ENCODE measurements at places on chromosomes 7 and 10.

DNA sequence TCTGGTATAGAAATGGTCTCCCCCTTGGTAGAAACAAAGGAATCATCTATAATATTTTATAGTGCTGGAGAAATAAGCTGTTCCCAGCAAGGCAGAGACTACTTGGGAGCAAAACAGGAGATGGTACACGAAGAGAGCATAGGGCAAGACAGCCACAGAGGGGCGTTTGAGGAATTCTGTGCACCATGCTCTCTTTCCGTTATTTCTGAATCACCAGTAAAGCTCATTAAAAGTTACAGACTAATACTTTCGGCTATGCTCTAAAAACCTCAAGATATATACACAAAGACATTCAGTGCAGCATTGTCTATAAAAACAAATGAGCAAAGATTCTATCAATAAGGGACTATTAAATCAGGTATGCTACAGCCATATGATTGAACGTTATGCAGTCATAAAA is 68.5 kb upstream of the FHIP2A start:
- no peak for DNase-seq

- no peak for DNase-seq
These were observed 6.7 kb downstream of the FRAT1 start for GRCh38 chr10:97325754-97326153.

DNA sequence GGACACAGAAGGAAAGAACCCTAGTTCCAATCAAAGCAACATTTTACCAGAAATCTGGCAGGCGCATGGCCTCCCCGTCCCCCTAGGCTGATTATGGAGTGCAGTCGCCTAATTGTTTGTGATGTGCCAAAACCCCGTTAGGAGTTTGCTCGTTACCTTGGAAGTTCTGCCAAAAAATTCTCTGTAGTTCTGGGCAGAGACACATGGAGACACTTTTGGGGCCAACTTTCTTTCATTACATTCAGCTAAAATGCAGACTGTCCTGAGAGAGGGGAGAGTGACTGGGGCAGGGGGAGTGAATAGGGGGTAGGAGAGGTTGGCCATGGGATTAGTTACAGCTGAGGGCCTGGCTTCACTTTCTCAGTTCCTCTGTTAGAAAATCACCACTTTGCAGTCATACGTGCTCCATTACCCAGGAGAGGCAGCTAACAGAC is 158.0 kb upstream of the NPVF start:
- no peak for DNase-seq

DNA sequence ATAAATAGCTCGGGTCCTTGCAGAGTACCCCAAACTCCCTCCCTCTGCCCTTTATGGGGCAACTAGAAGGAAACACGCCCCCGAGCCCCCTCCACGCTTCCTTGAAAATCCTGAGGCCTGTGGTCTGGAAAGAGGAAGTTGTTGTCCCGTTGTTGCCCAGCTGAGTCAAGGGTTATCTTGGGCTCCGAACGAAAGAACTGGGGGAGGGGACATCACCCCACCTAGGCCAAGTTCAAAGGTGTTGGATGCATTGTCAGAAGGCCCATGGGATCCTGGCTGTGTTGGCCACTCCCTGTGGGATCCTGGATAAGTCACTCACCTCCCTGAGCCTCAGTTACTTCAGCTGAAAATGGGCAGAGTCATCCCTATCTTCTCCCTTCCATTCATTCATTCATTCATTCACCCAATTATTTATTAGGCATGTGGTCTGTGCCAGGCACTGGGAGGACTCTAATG is at the start of gene CCL24:
CCL24 (minus strand) TSS at position 26 of the 456 bp plus-strand sequence. CDS start 91 bp downstream, outside the sequence.
- DNase-seq: no peak

- no peak for DNase-seq
These were observed 138.3 kb upstream of the NAMPT start for GRCh38 chr7:106423111-106423510.

DNA sequence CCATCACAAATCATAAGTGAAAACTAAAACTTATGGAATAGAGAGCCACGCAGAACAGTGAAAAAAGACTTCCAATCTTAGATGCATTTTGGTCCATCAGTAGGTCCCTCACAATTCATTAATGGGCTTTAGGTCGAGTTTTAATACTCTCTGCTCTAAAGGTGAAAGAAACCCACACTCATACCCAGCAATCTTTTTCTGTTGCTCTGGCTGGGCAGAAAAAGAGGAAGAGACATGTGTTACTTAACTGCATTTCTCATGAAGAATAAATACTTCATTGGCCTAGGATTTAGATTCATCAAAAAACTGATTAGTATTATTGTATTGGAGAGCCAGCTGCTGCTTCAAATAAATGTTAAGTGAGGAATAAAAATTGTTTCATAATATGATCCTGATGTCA is 645.7 kb downstream of the PHTF2 start:
- DNase-seq: no peak

- DNase-seq: no peak
These were observed 30.7 kb downstream of the PTPRN2 start for GRCh38 chr7:158556721-158557440.

DNA sequence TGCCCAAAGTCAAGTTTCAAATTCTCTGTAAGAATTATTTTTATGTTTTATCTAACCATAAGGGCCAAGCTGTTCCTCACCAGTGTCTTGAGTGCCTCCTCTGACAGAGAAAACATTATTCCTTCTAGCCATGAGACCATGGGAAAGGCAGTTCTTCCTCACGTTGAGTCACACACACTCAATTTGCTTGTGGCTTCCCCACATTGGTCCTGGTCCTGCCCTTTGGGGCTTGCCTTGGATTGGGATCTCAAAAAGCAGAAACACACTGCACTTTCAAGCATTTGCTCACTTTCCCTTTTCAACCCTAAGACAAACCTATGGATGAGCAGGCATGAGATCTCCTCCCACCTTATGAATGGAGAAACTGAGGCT is 248.3 kb upstream of the IGFBP3 start:
- no peak for DNase-seq

DNA sequence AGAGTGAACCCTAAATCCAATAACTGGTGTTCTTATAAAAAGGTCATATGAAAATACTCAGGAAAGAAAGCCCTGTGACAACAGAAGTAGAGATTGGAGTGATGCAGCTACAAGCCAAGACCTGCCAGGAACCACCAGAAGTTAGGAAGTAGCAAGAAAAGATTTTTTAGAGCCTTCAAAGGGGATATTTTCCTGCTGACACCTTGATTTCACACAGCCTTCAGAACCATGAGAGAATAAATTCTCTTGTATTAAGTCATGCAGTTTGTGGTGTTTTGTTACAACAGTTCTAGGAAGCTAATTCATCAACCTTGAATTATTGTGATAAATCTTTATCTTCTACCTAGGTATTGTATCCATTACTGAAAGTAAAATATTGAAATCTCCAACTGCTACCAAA is 81.0 kb downstream of the HYCC1 start:
- DNase-seq: no peak

GRCh38 chr7:82594665-82595064 is 151.1 kb upstream of the CACNA2D1 start:
- DNase-seq: no peak

GRCh38 chr7:121103579-121103978 is 115.1 kb downstream of the CPED1 start:
- DNase-seq: no peak

DNA sequence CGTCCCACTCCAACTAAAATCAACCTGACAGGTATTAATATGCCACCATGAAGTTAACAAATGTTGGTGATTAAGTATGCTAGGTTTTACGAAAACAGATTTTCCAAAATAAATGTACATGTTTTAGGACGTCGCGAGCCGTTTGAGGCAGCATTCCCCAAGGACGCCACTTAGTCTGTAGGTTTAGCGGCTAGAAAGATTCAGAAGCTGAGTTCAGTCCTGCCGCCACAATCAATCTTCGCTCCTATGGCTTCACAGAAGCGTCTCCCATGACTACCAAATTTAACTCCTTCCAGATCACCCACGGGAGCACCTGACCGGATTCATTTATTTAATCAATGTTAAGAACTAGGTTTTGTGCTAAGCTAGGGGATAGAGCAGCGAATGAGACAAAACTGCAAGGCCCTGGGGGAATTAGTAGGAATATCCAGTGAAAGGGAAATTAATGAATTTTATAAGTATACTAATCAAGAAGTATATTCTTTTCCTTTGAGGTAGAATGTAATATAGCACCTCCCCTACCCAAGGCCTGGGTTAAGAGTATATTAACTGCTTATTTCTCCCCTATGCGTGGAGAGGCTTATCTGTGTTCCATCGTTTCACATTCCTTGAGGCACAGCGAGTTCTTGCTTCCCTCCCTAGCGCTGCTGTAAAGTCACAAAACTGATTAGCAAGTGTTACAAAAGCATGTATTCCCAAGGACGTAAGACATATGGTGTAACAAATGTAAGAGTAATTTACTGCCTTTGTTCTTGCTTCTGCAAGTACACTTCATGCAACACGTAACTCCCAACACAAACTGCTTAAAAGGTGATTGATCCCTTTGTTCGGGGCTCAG is 994 bp upstream of the CYP51A1 start:
- no peak for DNase-seq

DNA sequence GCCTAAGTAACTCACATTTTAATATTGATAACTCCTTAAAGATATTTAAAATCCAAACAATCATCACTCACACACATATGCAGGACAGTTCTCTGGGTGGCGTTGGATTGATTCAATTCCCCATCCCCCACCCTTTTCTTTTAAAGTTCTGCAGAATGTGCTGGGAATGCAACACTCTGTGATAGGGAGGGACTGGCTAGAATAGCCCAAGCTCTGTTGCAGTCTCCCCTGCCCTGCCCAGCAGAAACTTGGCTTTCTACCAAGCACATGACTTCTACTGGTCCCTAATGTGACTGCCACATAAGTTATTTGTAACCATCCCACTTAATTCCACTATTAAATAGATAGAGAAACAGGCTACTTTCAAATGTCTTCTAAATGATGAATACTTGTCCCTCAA is 55.2 kb downstream of the TWIST1 start:
- DNase-seq: no peak

GRCh38 chr7:151368136-151368571 is 26.5 kb downstream of the NUB1 start:
- peak; percentile 49 for DNase-seq
